DMS79 treated with DMSO at 0.1 percent for 48 hours (cell line): ENCODE measurements at places on chromosomes 13 and 19.
A peak's percentile ranks its signal among the peaks of the same experiment; 100 is the strongest.

DNA sequence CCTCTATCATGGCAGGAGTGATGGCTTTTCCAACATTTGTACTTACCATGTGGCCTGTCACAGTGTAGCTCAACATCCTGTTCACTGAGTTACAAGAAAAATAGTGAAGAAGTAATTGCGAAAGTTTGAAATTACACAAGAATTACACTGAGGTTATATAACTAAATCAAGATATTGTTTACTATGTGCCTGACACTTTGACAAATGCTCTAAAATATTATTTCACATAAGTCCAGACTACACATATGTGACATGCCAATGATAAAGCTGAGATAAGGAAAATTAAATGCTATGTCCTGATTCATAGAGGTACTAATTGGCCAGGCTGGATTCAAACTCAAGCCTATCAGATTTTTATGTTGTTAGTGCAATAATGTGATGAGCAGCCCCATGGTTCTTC is 451.7 kb downstream of the PCDH9 start:
- no peak for DNase-seq

GRCh38 chr19:7224209-7224686 is 70.0 kb downstream of the INSR start:
- DNase-seq: peak; percentile 7

GRCh38 chr19:13583114-13583513 is 76.8 kb upstream of the CACNA1A start:
- DNase-seq: no peak

GRCh38 chr13:78420814-78421213 is 182.5 kb downstream of the POU4F1 start:
- no peak for DNase-seq

DNA sequence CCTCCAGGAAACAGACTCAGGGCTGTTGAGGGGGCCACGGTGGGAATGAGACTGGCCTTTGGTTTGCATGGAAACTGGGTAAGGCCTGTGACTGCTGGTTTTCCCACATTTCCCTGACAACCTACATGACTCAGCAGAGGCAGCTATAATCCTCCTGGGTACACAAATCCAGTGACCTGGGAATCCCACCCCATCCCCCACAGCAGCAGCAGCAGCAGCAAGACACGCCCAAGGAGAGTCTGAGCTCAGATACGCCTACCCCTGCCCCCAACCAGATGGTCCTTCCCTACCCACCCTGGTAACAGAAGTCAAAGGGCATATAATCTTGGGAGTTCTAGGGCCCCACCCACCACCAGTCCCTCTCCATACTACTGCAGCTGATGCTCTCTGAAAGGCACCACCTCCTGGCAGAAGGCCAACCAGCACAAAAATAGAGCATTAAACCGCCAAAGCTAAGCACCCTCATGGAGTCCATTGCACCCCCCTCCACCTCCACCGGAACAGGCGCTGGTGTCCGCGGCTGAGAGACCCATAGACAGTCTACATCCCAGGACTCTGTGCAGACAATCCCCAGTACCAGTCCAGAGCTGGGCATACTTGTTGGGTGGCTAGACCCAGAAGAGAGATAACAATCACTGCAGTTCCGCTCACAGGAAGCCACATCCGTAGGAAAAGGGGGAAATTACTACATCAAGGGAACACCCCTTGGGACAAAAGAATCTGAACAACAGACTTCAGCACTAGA is 237.2 kb upstream of the SPRY2 start:
- no peak for DNase-seq

DNA sequence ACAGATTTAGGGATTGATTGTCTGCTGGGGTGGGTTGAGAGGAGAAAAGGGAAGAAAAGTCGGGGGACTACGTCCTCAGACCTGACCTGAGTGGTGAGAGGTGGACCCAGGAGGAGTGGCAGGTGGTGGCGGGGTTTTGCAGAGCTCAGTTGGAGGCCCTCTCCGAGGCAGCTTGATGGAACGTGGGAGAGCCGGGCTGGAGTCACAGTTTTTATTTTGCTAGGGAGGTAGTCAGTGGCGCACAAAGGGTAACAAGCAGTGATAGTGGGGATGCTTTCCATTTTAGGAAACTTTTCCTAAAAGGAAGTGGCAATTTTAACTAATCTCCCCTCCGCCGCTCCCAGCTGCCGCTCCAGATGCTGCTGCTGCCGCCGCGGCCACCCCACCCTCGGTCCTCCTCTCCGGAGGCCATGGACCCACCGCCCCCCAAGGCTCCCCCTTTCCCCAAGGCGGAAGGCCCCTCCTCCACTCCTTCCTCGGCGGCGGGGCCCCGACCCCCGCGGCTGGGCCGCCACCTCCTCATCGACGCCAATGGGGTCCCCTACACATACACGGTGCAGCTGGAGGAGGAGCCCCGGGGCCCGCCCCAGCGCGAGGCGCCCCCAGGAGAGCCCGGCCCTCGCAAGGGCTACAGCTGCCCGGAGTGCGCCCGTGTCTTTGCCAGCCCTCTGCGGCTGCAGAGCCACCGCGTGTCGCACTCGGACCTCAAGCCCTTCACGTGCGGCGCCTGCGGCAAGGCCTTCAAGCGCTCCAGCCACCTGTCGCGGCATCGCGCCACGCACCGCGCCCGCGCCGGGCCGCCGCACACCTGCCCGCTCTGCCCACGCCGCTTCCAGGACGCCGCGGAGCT is 1.1 kb upstream of the ZNF581 start:
- DNase-seq: no peak

DNA sequence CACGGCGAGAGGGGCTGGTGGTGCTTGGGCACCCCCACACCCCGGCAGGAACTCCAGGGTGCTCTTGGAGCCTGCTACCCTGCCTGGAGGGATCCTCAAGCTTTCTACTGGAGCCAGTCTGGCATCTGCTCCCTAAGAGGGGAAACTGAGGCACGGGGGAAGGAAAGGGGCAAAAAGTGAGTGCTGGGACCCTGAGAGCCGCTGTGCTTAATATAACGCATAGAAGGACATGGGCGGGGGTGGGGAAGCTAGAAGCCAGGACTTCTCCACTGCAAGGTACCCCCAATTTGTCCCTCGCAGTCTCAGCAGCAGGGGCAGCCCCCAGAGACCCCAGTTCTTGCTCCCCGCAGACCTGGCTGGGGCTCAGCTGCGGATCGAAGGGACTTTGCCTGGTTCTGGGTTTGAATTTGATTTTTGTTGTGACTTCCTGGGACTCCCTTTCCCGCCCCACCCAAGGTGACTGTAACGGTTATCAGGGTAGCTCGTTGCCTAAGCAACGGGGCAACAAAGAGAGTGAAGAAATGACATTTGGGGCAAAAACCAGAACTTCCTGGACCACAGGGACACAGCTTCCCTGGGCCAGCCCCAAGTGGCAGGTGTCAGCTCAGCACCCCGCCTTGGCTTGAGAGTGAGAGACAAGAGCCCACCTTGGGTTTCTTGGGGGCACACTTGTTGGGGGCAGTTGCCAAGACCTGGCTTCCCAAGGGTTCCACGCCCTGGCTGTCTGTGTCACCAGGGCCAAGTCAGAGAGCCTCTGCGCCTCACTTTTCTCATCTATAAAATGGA is 638 bp downstream of the ADGRE5 start:
- DNase-seq: no peak

DNA sequence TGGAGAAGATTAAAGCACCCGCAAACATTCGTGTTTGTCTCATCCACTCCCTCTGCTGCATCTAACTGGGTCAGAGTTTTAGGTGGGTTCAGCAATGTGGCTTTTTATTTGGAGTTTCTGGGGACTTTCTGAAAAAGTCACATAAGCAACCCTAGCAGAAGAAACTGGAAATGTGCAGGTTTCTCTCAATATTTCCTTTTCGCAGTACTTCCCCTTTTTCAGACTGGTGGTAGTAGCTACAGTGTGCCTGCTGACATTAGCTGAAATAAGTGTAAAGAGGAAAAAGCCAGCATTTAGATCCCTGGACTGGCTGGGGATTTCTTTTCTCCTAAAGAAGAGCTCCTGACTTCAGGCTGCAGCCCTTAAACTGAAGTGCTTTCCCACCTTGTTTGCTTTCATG is 15.9 kb upstream of the OLFM4 start:
- no peak for DNase-seq

GRCh38 chr19:15265850-15266248 is 33.6 kb upstream of the EPHX3 start:
- peak; percentile 67 for DNase-seq

- no peak for DNase-seq
Measured at GRCh38 chr19:29854033-29854432, 42.2 kb downstream of the CCNE1 start.

- DNase-seq: no peak
Measured at GRCh38 chr13:88648598-88649373, 977.6 kb downstream of the SLITRK5 start.

GRCh38 chr13:100363285-100363711 is 225.3 kb downstream of the GGACT start:
- DNase-seq: no peak

DNA sequence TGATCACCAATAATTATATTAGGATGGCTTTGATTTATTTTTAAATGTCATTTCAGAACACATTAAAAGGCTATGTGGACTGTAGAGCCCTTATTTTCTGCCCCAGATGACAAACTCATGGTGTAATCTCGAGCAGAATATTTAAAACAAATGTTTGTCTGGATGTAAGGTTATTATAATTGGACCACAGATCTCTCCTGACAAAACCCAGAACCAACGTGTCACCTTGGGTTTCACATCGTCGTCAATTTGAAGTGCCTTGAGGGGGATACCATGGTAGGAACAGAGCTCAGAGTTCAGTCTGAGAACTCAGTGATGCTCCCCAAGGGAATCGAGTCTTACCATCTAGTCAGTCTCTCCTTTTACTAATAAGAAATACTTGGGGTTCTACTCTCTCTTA is 2.8 kb downstream of the SACS start:
- no peak for DNase-seq

GRCh38 chr19:6481541-6482342 is at the start of gene DENND1C:
Gene DENND1C (minus strand): TSS chr19:6481787. CDS start chr19:6481695, 92 bp downstream.
- no peak for DNase-seq

DNA sequence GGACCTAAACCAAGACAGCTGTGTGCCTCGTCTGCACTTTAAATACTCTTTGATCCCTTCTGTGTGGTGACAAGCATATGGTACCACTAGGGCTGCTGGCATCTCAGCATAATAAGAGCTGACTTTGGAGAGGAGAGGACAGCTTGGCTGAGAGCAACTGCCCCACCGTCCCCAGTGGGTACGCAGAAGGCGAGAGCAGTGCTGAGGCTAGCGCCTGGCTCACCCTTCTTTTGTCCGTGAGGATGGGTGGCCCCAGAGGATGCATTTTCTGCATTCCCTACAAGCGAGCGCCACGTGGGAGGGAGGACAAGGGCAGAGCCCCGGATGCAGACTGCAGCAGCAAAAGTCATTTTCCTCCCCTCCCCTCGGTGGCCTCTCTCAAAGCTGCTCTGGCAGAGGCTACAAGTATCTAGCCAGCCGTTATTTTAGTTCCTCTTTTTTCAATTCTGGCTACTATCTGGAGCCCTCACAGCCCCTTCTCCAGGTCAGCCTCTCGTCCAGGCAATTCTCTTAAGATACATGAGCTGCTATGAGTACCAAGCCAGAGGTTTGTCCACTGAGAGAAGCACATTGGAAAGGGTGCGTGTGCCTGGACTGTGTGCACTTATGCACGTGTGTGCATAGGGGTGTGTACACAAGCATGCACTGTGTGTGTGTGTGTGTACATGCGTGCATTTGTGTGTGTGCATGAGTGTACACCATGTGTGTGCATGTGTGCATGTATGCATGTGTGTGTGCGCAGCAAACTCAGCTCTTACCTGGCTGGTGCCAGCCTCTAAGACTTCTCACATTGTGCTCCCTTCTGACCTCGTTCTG is 51.3 kb downstream of the RAB20 start:
- no peak for DNase-seq

- no peak for DNase-seq
Measured at GRCh38 chr19:18660051-18660910, 23.2 kb upstream of the CRTC1 start.

DNA sequence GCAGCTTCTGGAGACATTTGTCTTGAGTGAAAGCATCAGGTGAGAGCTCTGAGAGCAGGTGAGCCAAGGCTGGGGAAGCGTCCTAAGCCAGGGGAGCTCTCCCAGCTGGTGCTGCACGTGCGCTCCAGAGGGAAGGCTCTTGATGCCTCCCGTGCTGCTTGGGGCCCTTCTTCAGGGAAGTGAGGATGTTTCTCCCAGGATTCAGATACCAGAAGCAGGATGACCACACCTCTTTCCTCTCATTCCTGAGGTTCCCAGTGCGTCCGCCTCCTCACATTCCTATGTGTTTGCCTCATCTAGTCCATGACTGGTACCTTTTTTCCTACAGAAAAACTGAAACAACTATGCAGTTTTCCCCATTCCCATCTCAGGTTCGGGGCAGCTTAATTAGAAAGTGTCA is 231.0 kb upstream of the IRS2 start:
- DNase-seq: no peak

DNA sequence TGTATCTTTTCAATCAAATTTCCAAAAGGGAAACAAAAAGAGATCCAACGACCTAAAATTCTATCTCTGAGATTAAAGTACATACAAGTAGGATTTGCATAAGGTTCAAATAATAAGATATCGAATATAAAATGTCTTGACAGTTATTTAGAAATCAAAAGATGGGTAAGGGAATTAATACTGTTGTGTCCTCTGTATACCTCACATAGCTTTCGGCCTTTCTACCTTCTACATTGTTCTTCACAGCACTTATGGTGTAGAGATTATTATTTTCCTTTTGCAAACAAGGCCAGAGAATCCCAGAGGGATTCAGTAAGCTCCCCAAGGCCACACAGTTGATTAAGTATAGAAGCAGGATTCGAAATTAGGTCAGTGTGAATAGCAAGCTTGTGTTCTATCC is 403.6 kb downstream of the SPRY2 start:
- DNase-seq: no peak

DNA sequence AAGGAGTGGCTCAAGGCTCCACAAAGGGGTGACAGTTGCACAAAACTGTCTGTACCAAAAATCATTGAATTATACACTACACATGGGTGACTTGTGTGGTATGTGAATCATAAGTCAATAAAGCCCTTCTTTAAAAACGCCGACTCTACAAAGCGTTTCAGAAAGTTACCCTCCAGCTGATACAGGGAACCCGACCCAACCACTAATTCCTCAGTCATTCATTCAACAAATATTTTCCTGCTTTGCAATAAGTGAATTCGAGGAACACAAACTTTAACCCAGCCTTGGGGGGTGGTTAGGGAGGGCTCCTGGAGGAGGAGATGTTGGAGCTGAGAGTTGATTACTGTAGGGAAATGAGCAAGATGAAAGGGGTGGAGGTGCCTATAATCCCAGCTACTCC is 32.0 kb downstream of the LTBP4 start:
- no peak for DNase-seq

DNA sequence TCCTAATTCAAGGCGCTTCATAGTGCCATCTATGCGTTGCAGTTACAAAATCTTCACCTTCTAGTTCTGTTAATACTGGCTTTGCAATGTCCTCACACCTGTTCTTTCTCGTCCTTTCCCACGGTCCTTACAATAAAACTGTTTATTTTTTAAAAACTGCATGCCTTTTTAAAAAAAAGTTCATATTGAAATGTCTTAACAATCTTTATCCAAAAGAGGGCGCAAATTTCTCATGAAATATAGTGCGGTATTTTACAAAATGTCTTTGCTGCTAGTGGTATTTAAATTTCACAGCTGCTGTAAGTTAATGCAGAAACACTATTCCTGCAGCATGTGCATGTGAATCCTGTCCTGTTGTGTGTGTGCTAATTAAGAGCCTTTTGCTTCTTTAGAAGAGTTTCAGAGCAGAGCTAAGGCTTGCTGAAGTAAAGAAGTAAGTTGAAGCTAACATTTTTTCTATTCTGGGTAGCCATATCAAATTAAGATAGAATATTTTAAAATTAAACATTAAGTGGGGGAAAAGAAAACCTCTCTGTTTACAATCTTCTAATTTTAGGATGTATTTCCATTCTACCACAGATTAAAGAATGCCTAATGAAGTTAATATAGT is 15.8 kb upstream of the CLDN10 start:
- peak; percentile 64 for DNase-seq

GRCh38 chr19:15464394-15465385 is at the start of gene RASAL3:
Gene RASAL3 (minus strand): TSS chr19:15464544. CDS start chr19:15464358, 186 bp downstream.
- no peak for DNase-seq
